ENCODE measurements at places on chromosomes 16 and 17.

DNA sequence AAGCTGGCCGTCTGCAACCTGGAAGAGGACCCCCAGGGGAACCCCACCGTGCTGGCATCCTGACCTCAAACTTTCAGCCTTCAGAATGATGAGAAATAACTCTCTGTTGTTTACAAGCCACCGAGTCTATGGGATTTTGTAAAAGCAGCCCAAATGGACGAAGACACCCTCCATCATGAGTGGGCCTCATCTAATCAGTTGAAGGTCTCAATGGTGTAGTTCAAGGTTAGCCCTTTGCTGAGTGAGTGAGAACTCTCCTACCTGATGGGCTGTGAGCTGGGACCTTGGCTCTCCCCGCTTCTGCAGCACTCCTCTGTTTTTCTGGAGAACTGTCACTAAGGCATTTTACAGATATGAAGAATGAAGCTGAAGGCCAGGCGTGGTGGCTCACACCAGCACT lies 325.9 kb upstream of the TNRC6C start:
- DNase-seq = no peak

DNA sequence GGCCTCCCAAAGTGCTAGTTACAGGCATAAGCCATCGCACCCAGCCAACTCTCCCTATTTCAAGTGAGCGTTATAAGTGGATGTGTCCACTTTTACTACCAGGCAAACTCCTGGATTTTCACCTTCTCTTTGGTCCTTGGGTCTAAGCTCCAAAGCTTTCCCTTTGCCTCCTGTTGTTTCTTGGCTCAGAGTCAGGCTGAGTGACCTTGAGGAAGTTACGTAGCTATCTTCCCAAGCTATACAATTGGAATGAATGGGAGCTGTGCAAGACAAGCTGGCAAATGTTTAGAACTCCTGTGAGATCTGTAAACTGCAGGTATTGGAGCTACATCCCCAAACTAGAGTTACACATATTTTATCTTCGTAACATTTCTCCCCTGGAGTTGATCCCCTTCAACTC lies 20.3 kb downstream of the NXPH3 start:
- DNase-seq = no peak

GRCh38 chr16:80990577-80990976 lies 16.1 kb downstream of the CMC2 start:
- no peak for DNase-seq

DNA sequence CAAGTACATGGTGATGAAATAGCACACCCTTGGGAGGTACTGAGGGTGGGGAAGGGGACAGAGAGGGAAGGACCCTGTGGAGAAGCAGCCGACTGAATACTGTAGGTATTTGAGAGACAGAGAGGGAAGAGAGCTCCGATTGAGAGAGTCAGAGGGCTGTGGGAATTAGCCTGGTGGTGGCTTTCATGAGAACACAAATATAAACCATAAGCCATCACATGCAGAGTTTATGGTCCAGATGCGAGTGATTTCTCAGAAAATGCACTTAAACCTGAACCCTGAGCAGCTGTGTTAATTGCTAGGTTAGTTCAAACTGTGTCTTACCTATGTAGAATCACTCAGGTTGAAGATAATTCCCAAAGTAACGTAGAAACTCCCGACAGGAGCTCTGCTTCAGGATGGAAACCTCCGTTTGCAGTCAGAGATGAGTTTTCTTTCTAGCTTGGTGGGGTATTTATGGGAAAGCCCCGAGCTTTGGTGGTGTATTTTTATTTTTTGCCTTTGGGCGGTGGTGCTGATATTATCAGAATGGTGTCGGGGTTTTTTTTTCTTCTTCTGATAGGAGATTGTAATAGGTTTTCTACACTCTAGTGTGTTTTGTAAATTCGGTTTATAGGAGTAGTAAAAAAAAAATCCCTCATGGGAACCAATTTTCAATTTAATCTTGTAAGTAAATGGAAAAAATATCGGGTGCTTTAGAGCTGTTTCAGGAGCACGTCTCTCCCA lies 184.9 kb upstream of the CACNG5 start:
- DNase-seq = no peak

- DNase-seq = no peak
Observed at GRCh38 chr16:49560004-49560830, 186.6 kb downstream of the C16orf78 start.

DNA sequence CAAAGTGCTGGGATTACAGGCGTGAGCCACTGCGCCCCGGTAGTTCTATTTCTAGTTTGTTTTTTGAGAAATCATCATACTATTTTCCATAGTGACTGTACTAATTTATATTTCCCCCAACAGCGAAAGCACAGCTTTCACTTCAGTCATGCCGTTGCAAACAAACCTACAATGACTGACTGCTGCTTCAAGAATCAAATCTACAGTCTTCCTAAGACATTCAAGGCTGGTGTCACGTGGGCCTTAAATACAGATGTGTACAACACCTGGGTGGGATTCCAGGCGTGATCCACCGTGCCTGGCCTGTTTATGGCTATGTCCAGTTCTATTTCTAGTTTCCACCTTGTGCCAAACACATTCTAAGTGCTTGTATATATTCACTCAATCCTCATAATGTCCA lies 72.0 kb downstream of the ABCC6 start:
- DNase-seq = no peak

GRCh38 chr17:66488864-66489263 lies 186.5 kb downstream of the PRKCA start:
- no peak for DNase-seq

- DNase-seq = no peak
Observed at GRCh38 chr16:87496447-87496801, 3.6 kb upstream of the ZCCHC14 start.

DNA sequence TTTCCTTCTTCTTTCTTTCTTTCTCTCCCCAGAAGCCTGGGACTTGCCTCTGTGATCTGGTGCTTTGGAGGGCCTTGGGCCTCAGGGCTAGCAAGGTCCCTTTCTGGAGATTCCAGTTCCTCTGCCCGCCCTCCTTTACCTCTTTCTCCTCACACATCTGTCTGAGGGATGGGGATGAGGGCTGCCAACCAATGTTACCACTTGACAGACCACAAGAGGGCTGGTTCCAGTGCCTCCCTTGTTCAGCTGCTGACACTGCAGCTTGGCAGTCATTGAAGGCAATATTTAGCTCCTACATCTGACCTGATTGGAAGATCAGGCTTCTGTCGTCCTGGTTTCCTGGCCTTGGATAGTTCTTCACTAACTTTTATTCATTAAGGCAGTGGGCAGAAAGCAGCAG lies 3.6 kb upstream of the ZNF652 start:
- peak; percentile 30 for DNase-seq

GRCh38 chr16:72937916-72938794 lies 109.8 kb downstream of the ZFHX3 start:
- DNase-seq = no peak

GRCh38 chr17:62032480-62032879 lies 32.6 kb downstream of the MED13 start:
- no peak for DNase-seq

- no peak for DNase-seq
Observed at GRCh38 chr17:50697663-50698272, 9.9 kb downstream of the ANKRD40 start.

DNA sequence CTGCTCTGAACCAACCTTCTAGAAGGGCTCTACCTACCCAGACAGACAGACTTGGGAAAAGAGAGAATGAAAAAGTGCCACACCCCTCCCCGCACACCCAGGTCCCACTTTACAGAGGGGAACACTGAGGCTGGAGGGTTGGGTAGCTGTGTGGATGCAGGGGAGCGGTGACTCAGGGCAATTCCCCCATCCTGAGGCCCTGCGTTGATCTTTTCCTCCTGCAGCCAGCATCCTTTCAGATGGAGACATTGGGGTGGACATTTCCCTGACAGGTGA lies 10.0 kb downstream of the CETP start:
- DNase-seq = no peak

- no peak for DNase-seq
Observed at GRCh38 chr16:78455861-78456260, 356.4 kb downstream of the WWOX start.

DNA sequence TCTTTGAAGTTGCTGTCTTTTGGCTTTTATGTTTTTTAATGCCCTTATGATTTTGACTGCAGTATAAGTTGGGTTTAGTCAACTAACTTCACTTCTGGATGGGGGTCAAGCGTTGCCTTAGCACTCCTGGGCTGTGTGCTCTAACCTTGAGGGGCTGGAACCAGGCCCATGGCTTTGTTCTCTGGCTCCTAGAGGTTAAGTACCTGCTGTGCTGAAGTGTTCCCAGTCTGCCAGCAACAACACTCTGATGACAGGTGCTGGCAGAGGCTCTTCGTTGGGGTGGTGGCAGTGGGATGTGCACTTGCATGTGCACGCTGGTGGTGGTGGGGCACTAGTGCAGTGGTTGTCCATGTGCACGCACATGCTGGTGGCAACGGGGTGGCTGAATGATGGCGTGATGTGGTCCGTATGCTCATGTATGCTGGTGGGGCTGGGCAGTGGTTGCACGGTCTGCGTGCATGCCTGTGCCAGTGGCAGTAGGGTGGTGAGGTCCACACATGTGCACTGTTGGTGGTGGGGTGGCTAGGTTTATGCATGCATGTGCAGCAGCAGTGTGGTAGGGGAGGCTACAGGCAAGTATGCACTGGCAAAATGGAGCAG lies 447.8 kb upstream of the GOT2 start:
- DNase-seq = no peak

DNA sequence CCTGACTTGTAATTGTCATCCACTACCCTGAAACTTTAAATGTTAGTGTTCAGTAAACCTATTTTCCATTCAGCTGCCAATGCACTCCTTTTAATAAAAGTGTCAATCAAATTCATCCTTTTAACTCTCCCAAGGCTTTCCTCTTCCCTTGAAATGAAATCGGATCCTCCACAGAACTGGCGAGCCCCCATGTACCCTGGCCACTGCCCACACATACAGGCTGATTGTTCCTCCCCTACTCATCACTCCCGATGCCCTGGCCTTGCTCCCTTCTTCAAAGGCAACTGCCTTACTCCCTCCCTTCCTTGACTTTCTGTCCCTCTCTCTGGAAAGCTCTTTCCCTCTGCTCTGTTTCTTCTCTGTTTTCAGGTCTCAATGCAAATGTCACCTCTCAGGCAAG lies 7.6 kb downstream of the KRT33A start:
- DNase-seq = no peak

- DNase-seq = no peak
Observed at GRCh38 chr17:77280304-77281121, 139.7 kb downstream of the SEC14L1 start.

DNA sequence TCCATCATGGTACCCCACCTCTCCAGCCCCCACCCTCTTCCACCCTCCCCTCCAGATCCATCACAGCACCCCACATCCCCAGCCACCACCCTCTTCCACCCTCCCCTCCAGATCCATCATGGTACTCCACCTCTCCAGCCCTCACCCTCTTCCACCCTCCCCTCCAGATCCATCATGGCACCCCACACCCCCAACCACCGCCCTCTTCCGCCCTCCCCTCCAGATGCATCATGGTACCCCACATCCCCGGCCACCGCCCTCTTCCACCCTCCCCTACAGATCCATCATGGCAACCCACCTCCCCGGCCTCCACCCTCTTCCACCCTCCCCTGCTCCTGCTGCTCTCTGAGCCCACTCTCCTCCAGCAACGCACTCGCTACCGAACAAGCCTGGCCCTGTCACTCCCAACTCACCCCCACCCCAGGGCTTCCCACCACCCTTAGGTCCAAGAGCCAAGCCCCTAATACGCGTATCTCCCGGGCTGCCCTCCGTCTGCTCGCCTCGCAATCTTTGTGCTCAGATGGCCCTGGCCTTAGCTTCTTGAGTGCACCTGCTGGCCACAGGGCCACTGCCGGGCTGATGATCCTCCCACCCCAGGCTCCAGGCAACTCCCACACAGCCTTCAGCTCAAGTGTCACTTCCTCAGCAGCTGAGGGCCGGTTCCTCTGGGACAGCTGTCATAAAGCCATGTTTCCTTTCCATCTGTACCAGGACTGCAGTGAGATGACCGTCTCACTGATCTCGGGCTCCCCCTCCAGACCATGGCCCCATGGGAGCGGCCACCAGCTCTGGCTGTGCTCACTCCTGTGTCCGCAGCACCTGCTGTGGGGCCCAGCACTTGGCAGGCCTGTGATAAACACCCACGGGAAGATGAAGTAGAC lies 25.5 kb downstream of the KDM8 start:
- DNase-seq = no peak

- DNase-seq = no peak
Observed at GRCh38 chr16:84143784-84144199, 1.2 kb downstream of the HSDL1 start.

DNA sequence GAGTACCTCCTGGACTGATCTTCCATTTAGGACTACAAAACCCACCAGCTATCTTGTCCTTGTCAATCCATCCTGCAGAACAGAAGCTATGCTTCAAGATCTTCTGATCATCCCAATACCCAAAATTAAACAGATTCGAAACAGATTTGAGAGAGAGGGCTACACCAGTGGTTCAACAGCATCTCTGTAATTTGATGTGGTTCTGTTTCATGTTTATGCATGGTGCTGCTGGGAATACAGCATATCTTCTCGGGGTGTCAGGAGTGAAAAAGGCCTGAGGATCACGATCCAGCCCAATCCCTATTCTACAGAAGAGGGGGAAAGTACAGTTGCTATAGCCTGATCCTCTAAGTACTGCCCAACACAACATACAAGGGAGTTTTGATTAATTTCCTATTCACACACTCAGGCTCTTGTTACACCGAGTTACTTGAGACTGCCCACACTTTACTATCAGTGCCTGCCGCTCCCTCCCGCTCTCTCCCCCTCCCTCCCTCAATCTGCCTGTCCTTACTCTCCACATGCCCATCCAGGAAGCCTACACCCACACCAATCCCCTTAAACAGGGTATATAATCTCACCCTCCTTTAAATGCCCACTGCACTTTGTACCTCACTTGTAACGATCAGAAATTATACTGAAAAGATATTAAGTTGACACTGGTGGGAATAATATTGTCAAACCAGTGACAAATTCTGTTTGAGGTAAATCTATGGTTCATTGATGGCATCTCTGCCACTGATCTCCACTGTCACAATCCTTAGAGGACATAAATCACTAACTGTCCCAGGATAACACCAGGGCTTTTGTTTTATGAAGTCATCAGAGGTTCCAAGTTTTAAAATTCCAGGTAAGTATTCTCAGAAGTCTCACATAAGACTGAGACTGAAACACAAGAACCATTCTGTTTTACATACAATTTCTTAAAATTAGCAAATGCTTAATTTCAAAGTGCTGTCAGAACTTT lies 89.3 kb upstream of the PLEKHM1 start:
- DNase-seq = no peak

- no peak for DNase-seq
Observed at GRCh38 chr17:76568811-76569221, 16.8 kb downstream of the ST6GALNAC2 start.

DNA sequence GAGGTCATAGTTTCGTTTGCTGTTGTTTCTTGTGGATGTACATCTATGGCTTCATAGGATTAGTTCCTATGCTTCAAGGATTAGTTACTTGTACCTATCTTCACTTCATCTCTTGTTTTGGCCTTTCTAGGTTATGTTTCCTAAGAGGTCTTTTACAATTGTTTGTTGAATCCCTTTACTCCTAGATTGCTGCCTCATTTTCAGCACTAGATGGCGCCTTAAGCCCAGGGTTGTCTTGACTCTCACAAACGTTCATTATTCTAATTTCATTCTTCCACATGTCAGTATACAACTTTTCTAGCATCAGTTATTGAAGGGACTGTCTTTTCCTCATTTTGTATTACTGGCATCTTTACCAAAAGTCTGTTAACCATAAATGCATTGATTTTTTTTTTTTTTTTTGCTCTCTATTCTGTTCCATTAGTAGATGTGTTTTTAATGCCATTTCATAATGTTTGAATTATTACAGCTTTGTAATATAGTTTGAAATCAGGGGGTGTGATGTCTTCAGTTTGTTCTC lies 45.0 kb upstream of the NACA2 start:
- peak; percentile 39 for DNase-seq
